Stimulated activated CD4-positive, alpha-beta T cell treated with anti-CD3 and anti-CD28 coated beads, Interleukin-2, amount 100 ng/mL, for 48 hours (primary cell): ENCODE measurements at places on chromosomes 2 and 18.

DNA sequence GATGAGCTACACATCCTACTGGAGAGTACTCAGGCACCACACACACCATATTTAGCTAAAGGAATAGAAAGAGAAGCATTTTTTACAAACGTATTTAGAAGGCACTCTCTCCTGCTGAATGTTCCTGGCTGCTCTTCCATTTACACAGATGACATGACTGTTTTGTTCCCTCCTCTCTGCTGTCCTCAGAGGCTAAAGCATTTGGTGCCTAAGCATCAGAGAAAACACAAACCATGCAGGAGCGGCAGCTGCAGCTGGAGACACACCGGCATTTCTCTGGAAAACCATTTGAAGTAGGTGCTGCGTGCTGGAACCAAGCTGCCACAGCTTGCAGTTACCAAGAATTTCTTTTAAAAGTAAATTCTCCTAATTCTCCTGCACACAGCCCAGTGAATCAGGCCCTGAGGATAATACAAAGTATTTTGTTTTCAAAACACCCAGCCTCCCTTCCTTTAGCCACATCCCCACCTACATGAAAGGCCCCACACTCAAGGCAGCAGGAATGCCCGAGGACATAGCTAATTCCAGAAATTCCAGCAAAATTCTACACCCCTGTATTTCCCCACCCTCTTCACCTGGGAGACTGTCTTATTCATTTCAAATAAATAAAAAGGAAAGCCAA is 488.9 kb upstream of the SOX11 start:
- DNase-seq: no peak

GRCh38 chr2:176072951-176073904 is 10.5 kb downstream of the EVX2 start:
- no peak for DNase-seq

DNA sequence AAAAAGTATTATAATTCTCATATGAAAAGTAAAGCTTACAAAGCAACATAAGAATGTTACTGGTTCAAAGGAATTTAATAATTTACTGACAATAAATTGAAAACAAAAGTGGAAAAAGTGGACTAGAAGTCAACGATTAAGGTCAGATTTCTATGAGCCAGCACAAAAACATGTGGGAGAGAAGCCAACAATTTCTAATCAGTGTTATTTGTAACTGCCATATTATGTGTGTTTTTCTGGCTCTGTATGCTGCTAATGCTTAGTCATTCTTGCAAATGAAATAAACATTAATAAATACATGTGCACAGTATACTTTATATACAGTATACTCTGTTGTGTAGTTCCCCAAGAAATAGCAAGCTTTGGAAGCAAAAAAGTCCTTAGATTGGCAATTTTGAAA is 301.3 kb upstream of the RGPD4 start:
- DNase-seq: no peak

DNA sequence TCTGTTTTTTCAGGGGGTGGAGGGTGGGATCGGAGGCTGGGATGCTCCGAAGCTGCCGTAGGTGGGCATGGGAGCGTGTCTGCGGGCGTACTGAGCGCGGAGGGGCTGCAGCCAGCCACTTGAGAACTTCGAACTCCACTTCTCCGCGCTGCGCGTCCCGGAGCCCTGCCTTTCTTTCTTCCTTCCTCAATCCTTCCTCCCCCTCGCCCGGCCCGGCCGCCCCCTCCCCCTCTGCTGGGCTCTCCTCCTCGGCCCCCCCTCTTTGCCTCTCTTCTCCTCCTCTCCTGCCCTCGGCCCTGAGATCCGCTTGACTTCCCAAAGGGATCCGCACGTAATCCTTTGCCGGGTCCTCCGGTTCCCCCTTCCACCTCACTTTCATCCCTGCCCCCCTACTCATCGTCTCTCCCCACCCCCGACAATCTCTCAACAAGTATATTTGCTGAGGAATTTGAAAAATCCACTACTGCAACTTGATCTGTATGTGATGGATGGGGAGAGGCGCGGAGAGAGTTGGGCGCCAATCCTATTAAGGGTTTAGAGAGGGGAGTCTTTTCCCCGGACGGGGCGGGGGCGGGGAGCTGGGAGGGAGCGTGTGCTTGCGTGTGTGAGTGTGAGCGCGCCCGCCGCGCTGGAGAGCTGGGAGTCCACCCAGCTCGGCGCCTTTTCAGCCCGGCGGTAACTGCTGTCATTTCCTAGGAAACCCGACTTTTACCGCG is 1.1 kb downstream of the GLI2 start:
- no peak for DNase-seq

DNA sequence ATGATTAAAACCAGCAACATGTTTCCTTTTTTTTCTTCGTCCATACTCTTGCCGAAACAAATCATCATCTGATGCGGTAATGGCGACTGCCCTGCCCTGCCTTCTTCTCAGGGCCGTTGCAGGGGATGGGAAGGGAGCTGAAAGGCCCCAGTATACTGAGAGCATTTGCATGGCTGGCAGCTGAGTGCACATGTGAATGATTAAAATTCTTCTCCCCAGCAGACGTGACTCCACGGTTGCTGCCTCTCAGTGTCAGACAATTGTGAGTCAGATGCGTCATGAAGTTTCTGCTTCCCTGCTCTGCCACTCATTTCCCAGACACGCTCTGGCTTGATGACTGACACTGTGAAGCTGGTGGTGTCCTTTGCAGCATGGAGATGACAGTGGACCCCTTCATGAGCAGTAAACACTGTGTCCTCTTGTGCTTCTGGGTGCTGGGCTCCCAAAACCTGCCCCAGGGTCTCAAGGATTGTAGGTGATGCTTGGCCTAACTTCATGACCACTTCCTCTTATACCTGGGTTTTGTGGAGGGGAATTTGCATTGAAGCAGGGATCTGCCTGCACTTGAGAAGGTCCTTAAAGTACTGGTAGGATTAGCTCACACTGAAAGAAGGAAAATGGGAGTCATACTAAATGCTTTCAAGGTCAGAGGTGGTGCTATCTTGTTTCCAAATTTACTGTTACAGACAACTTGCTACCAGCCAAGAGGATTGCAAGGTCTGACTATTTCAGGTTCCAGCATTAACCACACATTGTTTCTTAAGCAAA is 222.5 kb upstream of the COPS8 start:
- DNase-seq: no peak

GRCh38 chr2:114800371-114800770 is 357.9 kb downstream of the DPP10 start:
- DNase-seq: no peak
